ENCODE measurements at places on chromosomes 11 and 22.

DNA sequence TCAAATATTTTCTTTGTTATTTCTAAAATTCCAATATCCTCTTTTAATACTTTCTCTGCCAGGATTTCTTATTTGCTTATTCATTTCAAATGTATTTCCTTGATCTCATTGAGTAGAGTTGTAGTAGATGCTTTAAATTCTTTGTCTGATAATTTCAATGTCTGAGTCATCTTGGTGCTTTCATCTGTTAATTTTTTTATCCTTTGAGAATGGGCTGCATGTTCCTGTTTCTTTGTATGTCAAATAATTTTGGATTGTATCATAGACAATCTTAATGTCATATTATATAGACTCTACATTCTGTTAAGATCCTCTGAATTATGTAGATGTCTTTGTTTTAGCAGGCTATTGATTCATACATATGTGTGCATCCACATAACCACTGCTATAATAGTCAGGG lies 57.5 kb downstream of the MYEOV start:
- DNase-seq: no peak

GRCh38 chr22:29765905-29766631 lies 739 bp downstream of the ZMAT5 start:
- DNase-seq: no peak

GRCh38 chr11:132846075-132846474 lies 686.2 kb downstream of the OPCML start:
- DNase-seq: no peak

GRCh38 chr11:67301313-67301921 lies 1.9 kb upstream of the SSH3 start:
- no peak for DNase-seq

- no peak for DNase-seq
Observed at GRCh38 chr11:31824879-31825837, 14.0 kb upstream of the PAX6 start.

- no peak for DNase-seq
Observed at GRCh38 chr11:20601221-20601914, 2.0 kb downstream of the SLC6A5 start.

GRCh38 chr22:20418211-20418788 lies 19.3 kb downstream of the SCARF2 start:
- peak; percentile 59 for DNase-seq

DNA sequence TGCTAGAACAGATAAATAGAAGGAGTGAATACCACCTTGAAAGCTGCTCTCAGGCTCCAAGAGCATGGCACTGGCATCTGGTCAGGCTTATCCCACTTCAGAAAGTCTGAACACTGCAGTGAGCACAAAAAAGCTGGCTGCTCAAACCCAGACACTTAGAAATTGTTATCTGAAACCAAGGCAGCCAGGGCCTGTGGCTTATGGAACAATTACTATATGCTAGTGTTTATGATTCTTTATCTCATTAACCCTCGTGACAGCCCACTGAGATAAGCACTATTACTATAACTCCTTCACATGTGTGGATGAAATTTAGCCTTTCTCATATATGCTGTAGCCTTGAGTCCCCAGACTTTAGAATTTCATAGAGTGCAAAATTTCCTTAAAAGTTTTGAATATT lies 400.2 kb downstream of the RAB38 start:
- no peak for DNase-seq

DNA sequence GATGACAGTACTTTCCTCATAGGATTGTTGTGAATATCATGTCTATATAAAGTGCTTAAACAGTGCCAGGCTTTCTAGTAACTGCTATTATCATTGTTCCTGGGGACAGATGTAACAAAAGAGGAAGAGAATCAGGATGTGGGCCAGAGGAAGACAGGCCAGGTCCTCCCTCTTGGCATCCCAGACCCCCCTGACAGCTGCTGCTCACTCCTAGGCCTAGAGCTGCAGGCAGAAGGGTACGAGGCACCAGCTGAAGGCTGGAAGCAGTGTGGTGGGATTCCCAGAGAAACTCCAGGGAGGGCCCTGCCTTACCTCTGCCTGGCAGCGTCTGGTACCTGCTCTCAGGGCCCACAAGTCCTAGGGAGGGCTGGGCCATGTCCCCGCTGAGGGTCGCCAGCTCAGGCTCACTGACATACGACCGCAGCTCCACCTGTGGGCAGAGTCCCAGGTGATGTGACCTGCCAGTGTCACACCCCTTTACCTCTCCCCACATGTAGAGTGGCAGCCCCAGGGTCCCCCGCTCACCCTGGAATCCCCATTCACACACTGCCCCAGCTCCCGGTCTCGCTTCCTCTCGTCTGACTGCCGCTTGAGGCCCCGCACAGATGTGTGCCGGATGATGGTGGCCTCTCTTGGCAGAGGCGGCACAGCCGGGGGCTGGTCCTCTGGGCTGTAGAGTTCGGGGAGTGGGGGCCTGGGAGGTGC lies 52.2 kb downstream of the C11orf58 start:
- DNase-seq: no peak

DNA sequence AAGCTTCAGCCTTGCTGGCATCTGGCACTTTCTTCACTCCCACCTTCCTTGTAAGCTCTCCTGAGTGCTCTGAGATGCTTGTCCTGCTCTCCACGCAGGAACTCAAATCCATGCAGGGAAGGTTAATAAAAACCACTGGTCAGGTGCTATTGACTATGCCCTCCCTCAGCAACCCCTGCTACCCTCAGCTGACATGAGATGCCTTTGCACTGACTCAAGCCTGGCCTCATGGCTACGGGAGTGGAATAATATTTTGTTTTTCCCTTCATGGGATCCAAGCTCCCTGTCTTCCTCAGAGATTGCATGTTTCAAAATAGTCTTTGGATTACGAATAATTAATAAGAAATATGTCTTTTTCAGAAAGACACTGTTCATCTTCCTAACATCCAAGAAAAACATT lies 31.7 kb upstream of the ABCC8 start:
- DNase-seq: no peak

GRCh38 chr22:39382410-39382809 lies 17.2 kb upstream of the TAB1 start:
- DNase-seq: no peak

DNA sequence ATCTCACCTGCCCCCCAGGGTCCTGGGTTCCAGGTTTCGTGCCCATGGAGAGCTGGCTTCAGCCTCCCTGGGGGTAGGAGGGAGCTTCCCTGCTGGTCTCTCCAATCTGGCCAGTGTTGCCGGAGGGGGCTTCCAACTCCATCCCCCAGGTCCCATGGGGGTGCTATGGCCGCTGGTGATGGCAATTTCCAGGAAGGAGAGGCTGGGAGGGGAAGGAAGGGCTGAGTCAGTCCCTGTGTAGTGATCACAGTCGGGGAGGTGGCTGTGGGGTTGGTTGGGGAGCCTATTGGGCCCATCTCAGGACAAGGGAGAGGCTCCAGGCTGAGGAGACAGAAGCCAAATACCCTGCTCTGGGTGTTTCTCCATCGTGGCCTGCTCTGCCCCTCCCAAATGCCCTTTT lies 5.7 kb upstream of the CDC42EP2 start:
- DNase-seq: no peak

GRCh38 chr22:42365942-42366695 lies 66.1 kb downstream of the NFAM1 start:
- no peak for DNase-seq

DNA sequence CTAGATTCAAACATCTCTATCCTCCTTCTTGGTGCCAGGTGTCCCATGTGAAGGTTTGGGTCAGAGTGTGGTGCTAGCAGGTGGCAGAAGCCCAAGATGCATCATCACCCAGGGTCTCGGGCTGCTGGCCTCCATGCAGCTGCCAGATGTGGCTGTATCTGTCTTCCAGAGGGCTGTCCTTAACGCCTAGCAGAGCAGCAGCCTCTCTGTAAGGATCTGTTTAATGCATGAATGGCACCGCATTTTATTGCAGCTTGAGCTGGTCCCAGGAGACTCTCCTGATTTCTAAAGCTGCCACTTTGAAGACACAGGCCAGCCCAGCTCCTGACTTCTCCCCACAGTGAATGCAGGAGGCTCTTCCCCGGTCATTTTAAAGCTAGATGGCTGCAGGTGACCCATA lies 26.3 kb downstream of the SLC1A2 start:
- DNase-seq: no peak

DNA sequence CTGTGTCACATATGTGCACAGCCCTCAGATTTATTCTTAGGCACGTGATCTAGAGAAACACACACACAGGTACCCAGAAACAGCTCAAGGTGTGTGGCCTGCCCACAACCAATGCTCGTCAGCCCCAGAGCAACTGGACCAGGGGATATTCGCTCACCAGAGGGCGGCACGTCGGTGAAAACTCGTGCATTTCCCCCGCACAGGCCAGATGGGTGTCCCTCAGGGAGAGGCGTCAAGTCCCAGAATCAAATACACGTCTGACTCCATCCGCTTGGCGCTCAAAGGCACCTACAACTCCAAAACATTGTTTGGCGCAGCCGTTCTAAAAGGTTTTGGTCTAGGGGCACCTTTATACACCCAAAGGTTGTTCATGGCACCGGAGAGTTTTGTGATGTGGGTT lies 429.0 kb downstream of the BRD1 start:
- no peak for DNase-seq

DNA sequence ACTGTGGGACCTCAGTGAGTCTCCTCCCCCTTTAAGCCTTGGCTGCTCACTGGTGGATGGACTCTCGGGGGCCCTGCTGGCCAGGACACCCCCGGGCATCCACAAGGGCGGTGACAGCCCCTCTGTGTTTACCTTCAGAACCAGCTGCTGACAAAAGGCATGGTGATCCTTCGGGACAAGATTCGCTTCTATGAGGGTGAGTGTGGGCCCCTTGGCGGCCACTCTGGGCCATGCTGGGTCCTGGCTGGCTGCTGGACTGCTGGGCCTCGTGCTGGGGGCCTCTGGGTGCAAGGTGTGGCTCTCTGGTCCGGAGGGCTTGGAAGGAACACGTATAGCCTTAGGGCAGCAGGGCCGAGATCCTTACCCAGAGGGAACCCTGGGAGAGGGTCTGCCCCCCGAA lies 24.4 kb downstream of the PRR5 start:
- no peak for DNase-seq

DNA sequence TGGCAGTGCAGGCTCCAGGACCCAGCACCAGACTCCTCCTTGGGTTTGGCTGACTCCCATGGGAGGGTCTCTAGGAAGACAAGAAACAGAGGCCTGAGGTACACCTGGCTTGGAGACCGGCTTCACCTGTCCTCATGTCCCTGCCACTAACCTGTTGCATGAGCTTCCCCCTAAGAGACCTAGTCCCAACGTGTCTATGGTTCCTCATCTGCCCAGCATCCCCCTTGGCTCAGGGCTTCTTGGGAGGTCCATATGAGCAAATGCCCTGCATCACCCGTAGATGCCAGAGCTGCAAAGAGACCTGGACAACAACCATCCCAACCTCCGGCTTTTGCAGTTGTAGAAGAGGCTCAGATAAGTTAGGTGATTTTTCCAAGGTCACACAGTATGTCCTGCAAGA lies 123.5 kb downstream of the BUD13 start:
- DNase-seq: no peak

DNA sequence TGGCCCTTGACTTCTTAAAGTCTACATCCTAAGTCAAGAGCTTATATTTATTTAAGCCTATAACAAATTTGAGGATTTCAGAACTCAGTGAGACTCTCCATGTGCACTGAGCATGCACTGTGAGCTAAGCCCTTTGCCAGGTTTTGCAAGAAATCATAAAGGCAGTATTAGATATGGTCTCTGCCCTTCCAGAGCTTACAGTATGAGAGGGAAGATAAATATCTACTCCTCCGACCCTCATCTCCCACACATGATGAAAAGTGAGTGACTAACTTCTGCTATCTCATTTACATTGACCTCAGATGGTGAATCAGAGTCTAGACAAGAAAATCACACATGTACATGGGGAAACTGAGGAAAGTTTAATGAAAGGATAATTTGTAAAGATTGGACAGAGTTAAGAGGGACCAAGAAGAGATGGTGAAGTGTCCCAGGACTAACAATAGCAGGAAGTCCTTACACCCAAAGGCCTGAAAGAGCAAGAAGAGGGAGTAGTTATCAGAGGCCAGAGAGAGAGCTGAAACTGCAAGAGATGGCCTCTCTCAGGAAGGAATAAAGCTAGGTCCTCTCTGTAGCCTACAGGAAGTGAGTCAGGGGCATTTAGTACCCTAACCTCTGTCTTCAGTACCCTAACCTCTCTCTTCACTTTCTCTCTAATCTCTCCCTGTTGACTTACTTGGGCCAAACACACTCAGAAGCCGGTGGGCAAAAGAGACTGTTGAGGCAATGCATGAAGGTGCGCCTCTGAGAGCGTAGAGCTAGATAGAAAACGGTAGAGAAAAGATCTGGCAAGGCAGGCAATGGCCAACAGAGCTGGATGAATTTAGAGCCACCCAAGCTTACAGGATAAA lies 23.0 kb upstream of the BLID start:
- DNase-seq: no peak

DNA sequence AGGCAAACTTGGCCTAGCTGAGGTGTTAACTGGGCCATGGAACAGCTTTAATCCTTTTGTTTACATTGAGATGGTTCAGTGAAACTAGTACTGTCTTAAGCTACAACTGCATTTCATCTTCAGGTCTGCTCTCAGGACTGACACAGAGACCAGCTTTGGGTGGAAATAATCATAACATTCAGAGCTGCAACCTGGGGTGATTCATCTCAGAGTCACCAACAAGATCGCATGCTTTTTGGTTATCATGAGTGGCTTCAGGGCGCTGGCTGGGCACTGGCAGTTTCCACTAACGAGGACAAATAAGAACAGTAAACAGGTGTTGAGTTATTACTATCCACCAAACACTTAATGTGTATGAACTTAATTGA lies 60.9 kb upstream of the PAX6 start:
- DNase-seq: no peak

DNA sequence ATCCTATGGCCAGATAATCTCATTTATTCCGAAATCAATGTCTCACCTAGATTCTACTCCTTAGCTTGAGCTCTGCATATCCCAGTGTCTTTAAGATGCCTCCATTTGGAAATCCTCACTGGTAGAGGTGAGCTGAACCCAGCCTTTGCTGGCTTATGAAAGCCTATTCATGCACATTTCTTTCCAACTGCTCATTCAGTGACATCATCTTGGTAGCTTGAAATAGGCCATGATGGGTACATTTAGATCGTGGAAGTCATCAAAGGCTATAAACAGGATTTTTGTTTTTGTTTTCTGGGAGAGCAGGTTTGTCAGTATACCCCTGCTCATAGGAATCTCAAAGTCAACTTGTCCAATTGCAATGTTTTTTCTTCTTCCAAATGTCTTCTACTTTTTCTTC lies 6.0 kb downstream of the NXPE1 start:
- DNase-seq: no peak

- DNase-seq: no peak
Observed at GRCh38 chr22:40376149-40376548, 5.8 kb downstream of the SGSM3 start.

DNA sequence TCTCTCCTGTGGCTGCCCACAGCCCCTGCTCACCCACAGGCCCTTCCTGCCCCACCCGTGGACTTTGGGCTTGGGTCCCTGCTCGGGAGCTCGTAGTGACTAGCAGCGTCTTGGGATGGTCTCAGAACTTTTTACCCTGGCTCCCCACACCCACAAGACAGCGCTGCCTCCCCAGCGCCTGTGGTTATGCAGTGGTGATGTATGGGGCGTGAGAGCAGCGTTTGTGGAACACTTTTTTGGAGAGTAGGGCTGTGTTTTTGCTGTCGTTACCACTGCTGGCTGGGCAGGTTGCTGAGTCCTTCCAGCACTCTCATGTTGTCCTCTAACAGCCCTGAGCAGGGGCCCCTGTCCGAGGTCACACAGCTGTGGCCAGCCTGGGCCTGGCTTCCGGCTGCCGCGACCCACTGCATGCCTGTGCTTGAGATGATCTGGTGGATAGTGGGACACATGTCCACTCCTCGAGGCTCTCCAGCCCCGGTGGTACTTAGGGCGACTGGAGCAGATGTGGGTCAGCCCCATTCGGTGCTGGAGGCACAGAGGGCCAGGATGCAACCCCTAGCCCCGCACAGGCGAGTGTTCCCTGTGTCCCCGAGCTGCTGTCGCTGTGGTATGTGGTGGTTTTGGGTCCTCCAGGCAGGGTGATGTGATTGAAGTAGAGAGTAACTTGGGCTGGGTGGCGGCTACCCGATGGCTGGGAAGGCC lies 7.1 kb upstream of the GRAMD4 start:
- peak; percentile 19 for DNase-seq
